ENCODE measurements at places on chromosomes 1 and 21. TPM values are rescaled to one million over a fixed set of nuclear protein-coding genes. Genes with fewer than 3 reads are reported as not detected.

The PTGER3 gene
- total RNA-seq = 1.4 TPM

The FALEC gene
- total RNA-seq = not detected

The GPR52 gene
- total RNA-seq = 0.41 TPM

The AMPD1 gene
- 0.07 TPM for total RNA-seq

GRCh38 chr1:35726450-35727433 is 8.1 kb upstream of the C1orf216 start:
- DNase-seq = no peak

The MAP3K7CL gene
- 1.4 TPM for total RNA-seq

- no peak for DNase-seq
Measured at GRCh38 chr1:234689236-234689635, 79.3 kb upstream of the IRF2BP2 start.

DNA sequence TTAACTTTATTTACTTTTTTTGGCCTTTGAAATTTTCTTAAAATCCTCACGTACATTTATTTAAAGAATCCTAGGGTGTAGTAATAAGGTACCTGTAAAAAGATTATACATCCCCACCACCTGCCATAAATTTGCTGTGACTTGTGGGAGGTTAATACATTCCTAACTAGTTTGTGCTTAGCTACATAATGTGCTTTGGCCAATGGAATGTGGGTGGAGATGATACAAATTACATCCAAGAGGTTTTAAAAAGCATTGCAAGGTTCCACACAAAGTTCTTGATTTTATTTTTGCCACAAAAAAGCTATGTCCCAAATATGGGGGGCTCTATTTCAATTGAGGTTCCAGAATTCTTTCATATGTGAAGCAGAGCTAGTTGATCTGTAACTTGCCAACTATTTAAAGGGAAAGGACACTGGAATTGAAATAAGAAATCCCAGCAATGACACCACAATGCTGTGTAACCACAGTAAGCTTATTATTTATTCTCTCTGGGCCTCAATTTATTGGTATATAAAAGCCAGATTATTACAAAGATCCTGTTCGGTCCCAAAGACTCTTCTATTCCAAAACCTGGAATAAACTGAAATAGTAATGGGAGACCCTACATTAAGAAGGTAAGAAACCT is 15.7 kb downstream of the ASPM start:
- peak; percentile 43 for DNase-seq

Data from kidney epithelial cell (primary cell).